Panc1 (cell line): ENCODE measurements at places on chromosomes 2 and 18. TPM values are rescaled to one million over a fixed set of nuclear protein-coding genes. Genes with fewer than 3 reads are reported as not detected.

DNAH7 gene
- 0.98 TPM for total RNA-seq

WNT6 gene
- 8.1 TPM for total RNA-seq

BOLL gene
- not detected for total RNA-seq

AFG3L2 gene
- total RNA-seq: 58.0 TPM

KCTD1 gene
- 34.4 TPM for total RNA-seq

LYPD6 gene
- 0.31 TPM for total RNA-seq

MAP3K19 gene
- total RNA-seq: not detected

PROKR1 gene
- total RNA-seq: not detected

FSHR gene
- total RNA-seq: not detected

DAW1 gene
- 0.26 TPM for total RNA-seq

- peak; percentile 65 for DNase-seq
Observed at GRCh38 chr2:34096562-34097171, 497.6 kb upstream of the FAM98A start.

DNA sequence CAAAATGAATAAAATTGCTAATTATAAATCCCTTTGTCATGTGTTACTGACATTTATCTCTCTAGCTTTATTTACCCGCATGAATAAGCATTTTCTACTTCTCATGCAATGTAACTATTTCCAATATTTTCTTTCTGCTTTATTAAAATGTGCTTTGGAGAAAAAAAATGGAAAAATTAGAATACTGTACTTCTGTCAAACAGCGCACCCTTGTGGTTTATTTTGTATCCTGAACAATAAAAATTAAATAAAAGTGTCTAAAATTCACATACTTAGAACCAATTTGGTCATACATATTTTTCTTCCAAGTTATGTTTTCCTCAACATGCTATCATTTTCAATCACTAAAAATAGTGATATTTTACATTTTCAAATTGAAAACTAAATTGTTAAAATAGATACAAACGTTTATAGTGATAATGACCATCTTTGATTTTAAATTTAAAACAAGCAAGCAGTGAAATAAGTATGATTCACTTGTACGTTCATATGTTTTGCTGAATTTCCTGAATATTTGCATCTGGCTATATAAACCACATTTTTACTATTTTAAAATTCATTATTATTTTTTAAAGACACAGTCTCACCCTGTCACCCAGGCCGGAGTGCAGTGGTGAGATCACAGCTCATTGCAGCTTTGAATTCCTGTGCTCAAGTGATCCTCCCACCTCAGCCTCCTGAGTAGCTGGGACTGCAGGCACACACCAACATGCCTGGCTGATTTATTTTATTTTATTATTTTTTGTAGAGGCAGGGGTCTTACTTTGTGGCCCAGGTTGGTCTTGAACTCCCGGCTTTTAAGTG lies 95.9 kb upstream of the GRB14 start:
- no peak for DNase-seq

DNA sequence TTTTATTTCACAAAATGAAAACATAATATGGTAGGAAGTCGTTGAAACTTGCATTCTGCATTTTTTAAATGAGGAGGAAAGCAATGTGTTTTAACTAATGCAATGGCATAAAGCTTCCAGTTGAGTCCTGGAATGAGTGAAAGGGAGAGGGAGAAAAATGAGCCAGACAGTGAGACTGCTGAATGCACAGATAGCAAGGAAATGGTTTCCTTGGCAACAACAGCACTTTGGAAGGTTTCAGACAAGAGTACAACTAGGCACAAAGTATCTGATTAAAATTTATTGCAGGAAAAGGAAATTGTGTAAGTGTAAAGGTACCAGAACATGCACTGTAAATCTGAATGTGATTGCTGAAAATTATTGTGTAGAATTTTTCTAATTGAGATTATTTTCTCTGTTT lies 320.1 kb upstream of the KYNU start:
- DNase-seq: no peak

GRCh38 chr2:18611184-18611583 lies 21.8 kb upstream of the NT5C1B start:
- DNase-seq: no peak

DNA sequence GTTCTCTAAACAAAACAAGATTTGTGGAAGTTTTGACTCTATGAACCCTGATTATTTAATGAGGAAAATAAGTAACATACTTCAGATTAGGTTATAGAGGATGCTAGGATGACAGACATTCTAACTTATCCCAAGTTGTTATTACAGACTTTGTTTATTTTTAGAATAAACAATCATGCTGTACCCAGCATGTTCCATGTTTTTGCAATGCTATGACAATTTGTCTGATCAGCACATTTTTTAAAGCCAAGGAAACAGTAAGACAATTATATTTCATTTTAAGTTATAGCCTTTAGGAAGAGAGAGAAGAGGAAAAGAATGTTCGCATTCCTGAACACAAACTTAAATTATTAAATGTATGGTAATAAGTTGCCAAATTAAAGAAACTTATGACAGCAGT lies 119.8 kb downstream of the KYNU start:
- DNase-seq: no peak

GRCh38 chr2:201837824-201838431 lies 31.6 kb downstream of the CDK15 start:
- no peak for DNase-seq

DNA sequence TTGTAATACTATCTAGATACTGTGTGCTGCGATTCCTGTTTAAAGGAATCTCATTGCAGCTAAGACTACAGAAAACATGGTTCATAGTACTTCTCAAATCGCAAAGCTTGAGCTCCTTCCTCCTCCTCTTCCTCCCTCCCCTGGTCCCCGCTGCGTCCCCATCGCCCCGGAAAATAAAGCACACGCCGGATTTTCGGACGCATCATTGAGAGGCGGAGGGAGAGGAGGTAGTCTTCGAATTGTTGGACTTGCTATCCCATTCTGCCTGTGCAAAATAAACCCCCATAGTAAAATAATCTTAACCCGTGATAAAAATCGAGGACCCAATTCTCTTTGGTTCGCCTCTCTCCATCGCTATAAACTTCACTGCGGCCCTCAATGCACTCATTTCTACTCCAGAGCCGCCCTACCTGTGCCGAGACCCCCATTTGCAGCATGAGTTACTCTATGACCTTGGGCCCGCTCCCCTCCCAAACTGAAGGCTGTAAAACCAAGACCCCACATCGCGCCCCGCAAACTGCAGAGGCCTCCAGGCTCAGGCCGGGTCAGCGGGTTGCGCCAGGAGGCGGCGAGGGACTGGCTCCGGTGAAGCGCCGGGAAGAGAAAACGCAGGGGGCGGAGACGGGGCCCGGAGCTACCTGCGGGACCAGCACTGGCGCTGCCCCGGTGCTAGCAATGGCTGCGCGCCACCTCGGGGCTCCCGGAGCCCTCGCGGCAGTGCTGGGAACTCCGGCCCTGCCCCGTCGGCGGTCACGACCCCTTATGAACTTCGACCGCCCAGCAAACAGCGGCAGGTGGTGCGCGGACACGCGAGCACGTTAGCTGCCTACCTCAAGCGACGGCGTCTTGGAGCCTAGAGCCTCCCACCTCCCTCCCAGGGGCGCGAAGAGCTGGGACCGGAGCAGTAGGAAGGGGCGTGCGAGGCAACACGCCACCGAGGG lies 649 bp downstream of the ESCO1 start:
- no peak for DNase-seq

GRCh38 chr2:180385601-180386201 lies 378.6 kb upstream of the CWC22 start:
- DNase-seq: peak; percentile 18

DNA sequence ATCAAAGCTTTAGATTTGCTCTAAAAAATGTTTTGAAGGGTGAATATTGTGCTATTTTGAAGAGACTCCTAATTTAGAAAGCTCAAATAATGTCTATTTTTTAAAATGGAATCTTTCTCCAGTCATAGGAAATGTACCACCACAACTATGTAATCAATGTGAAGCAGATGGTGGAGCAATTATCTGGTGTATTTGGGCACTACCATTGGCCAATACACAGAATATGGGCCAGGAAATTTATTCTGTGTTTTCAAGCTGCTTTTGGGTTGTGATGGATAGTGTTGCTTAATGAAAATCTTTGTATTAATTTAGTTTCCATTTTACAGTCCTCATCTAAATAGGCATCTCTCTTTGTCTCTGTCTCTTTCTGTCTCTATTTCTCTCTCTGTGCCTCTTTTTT lies 17.1 kb upstream of the VWC2L start:
- DNase-seq: no peak

- DNase-seq: no peak
Observed at GRCh38 chr2:198168651-198169050, 364.3 kb downstream of the PLCL1 start.

- no peak for DNase-seq
Observed at GRCh38 chr2:144165599-144166250, 354.2 kb downstream of the ZEB2 start.

DNA sequence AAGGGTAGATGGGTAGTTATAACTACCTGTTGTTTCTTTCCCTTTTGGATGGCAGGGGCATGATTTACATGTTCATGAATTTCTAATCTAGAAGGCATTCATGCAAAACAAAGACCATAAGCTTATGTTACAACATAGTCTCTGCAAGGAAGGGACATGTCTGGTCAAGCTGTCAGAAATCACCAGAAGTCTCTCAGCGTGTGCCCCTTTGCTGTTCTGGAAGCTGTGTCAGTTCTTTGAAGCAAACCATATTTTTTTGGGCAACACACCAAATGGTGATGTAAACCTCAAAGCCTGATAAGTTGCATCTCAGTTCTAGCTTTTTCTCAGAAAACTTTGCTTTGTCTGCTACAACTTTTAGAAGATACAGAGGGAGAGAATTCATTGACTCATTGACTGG lies 173.5 kb upstream of the CTAGE1 start:
- DNase-seq: no peak

GRCh38 chr2:23388294-23388693 lies 3.3 kb downstream of the KLHL29 start:
- no peak for DNase-seq

DNA sequence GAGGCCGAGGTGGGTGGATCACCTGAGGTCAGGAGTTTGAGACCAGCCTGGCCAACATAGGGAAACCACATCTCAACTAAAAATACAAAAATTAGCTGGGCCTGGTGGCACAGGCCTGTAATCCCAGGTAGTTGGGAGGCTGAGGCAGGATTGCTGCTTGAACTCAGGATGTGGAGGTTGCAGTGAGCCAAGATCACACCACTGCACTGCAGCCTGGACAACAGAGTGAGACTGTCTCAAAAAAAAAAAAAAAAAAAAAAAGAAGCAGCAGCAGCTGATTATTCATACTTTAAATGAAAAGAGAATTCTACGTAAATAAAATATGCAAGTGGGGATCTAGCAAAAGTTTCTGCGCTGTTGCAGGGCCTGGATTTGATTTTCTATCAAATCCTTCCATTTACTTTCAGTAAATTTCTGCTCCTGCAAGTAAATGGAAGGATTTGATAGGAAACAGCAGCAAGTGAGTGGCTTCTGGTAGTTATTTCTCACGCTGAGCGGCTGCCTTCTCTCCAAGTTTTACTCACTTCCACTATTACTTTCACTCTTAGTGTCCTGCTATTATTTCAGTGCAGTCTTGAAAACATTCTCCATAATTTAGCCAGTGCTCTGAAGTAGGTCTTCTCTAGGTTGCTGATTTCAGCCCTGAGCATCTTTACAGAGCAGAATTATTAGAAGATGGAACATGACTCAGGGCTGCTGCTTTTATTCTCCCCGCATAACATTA lies 68.4 kb downstream of the SLC16A14 start:
- DNase-seq: no peak

DNA sequence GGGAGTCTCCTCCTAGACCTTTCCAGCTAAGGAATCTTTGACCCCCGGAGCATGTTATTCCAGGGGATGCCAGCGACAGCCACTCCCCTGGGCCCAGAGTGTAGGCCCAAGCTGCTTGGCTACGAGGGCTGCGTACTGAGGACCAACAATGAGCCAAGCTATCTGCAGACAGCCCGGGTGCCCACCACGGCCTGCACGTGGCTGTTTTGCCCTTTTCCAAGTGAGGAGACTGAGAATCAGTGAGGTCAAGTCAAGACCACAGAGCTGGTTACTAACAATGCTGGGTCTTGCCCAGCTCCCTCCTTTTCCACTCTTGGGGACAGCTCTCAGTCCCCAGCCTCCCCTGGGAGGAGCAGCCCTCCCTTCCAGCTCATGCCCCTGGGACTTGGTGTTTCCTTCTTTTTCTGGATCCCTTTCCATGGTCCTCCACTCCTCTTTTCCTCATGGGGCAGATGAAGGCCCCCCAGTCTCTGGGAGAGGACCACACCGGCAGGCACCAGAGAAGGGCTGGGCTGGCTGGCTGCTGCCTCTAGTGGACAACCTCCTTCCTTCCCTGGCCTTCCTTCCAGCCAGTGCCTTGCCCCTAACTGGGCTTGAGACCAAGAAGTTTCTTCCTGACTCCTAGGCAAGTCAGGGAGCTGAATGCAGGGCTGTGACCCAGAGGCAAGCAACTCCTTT lies 550 bp upstream of the MALL start:
- no peak for DNase-seq
